Activated effector memory CD4-positive, alpha-beta T cell treated with Interleukin-2 at 50 U/mL for 16 hours (primary cell): ENCODE measurements at places on chromosomes 5 and 9.

GRCh38 chr9:27394154-27394825 lies 97.3 kb upstream of the EQTN start:
- no peak for DNase-seq

GRCh38 chr9:130866474-130866965 lies 30.1 kb downstream of the QRFP start:
- peak; percentile 10 for DNase-seq

GRCh38 chr9:124180557-124180956 lies 77.2 kb upstream of the NEK6 start:
- DNase-seq = no peak

DNA sequence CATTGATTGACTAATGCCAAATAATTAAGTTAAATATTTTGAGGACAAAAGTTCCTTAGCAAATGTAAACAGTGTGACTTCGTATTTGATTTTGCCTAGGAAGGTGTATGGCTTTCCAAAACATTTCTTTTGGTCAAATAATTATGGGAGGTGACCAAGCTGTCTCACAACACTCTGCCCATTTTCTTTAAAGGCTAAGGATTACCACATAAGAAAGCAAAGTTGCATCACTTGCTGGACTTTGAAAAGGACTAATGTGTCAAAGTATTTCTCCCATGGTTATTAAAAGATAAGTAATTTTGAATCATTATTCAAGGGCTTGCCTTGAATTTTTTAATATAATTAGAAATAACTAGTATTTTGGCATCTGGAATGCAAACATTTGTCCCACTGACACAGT lies 74.7 kb downstream of the HAPLN1 start:
- DNase-seq = no peak

DNA sequence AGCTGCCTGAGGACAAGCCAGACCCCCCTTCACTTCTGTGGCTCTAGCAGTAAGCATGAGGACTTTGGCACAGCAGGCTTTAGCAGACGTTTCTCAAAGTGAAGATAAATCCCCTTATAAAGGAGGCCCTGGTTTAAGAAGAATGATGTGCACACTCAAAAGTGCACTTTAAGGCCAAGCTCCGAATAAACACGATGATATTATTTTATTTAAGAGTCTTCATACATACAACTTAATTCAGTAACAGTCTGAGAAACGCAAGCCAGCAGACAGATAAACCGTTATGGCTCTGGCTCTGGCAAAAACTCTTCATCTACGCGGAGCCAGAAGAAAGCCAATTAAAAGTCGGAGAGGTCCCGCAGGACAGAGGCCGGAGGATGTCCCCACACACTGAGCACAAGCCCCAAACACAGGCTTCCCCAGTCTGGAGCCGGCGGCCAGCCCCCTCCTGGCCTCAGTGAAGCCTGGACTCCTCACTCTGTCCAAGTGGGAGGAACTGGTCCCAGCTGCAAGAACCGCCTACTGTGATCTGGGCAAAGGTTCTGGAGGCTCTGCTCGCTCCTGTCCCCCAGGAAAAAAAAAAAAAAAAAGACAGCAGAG lies 44.6 kb downstream of the ADAMTS2 start:
- DNase-seq = no peak

- no peak for DNase-seq
Measured at GRCh38 chr9:99431103-99431502, 209.0 kb downstream of the SEC61B start.

DNA sequence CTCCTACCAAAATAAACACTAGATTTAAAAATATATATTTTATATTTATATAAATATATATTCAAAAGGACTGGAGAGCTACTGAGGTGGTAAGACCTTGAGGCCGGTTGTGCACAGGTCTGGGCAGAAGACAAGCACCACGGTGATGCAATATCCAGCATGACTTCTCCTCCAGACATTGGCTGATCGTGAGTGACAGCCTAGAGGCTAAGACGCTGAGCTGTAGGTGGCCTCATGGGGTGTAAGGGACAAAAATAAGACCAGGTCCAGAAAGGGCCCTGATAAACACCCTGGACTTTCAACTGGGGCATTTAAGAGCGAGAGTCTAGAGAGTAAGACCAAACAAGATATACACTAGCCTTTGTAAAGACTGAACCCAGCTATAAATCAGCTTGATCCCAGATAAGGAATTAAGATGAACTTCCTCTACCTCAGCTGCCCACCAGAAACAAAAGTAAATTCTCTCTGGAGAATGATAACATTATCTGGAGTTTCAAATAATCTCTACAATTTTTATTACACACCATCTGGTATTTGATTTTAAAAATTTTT lies 14.2 kb upstream of the C5orf47 start:
- DNase-seq = no peak

GRCh38 chr5:160165137-160166068 lies 46.2 kb upstream of the PWWP2A start:
- DNase-seq = no peak

GRCh38 chr9:21871256-21871975 lies 69.0 kb downstream of the MTAP start:
- no peak for DNase-seq

GRCh38 chr9:33249087-33249658 lies 9.2 kb downstream of the SPINK4 start:
- no peak for DNase-seq

GRCh38 chr5:132389585-132390286 lies 20.2 kb downstream of the SLC22A5 start:
- no peak for DNase-seq

DNA sequence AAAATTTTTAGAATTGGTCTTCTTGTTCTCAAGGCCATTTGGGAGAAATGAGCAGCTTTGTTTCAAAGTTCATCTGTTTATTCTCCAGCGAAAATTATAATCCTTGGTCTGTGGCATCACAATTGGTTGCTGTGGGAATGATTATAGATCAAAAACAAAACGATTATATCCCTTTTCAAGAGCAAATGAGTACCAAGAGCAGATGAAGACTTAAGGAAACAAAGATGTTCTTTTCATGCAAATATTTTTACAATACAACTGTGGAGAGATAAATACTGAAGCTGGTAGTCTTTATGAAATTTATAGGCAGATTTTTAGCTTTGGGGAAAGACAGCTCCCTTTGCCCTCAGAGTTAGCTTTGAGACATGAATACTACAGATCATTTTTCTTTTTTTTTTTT lies 620.8 kb upstream of the DMAC1 start:
- no peak for DNase-seq

- no peak for DNase-seq
Measured at GRCh38 chr9:34046784-34047379, 1.8 kb downstream of the UBAP2 start.

GRCh38 chr5:72598401-72599064 lies 91.3 kb upstream of the ZNF366 start:
- DNase-seq = no peak

DNA sequence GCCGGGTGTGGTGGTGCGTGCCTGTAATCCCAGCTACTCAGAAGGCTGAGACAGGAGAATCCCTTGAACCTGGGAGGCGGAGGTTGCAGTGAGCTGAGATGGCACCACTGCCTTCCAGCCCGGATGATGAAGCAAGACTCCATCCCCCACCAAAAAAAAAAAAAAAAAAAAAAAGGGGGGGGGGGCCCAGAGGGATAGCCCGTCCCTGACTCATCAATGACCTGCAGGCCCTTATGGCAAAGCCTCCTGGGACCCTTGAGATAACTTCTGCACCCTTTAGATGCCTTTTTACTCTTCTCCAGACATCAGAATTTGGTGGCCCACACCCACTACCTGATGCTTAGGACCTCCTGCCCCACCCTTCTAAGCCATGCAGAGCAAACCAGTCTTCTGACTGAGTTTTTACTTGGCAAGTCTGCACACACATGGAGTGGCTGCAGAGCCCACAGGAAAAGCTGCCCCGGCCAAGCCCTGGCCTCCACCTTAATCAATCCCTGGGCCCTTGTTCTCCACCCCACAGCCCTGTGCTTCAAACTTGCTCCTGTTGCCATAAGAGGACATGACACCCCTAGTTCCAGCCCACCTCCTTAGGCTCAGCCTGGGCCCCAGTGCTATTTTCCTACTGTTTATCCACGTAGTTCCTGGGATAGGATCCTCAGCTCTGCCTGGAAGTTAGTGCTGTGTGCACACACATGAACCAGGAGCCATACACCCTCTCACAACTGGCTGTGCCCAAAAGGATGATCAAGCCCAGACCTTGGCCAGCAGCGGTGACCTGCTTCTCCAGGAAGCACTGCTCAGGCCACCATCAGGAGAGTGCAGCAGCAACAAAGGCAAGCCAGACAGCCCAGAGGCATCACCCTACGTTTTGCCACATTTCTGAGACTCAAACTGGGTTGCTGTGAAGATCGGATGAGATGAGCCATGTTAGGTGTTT lies 5.1 kb downstream of the MGAT1 start:
- DNase-seq = no peak

GRCh38 chr9:36551910-36552309 lies 20.8 kb upstream of the MELK start:
- no peak for DNase-seq

GRCh38 chr9:112810696-112811490 lies 60.3 kb downstream of the SNX30 start:
- DNase-seq = no peak
